Stimulated activated effector memory CD8-positive, alpha-beta T cell treated with anti-CD3 and anti-CD28 coated beads, Interleukin-12 subunit alpha, Interleukin-12 subunit beta, amount 100 ng/mL, for 72 hours (primary cell): ENCODE measurements at places on chromosomes 1 and 21.
A peak's percentile ranks its signal among the peaks of the same experiment; 100 is the strongest.

DNA sequence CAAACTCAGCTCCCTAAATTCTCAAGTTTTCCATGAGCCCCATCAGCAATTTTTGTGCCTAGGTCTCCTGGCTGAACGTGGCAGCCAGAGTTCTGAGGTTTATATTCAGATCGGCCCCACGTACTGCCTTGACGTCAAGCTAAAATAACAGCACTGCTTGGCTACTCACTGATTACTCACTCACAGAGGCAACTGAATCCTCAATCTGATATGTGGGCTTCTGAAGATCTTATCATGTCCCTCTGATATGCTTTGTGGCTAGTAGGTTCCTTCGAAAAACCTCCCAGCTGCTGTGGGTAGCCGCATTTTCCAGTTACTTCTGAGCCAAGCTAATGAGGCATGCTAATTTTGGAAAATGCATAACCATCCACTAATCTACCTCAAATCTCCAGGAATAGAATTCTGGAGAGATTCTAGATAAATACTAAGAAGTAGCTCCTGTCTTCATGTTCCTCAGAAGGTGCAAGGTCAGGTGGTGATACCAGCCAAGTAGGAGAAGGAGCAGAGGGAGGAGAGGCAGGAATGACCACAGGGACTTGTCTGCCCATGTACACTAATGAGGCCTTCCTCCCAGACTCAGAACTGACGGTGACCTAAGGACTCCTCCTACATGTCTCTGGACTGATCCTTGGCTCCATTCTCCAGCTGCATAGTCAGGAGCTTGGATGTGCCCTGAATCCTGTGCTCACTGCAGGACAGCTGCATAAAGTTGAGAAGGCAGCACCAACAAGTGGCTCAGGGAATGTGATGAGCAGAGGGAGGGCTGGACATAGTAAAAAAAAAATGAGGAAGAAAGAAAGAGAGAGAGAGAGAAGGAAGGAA is 263.7 kb downstream of the TNR start:
- DNase-seq: no peak

- DNase-seq: no peak
Measured at GRCh38 chr1:228164561-228165371, 838 bp upstream of the IBA57 start.

- no peak for DNase-seq
Measured at GRCh38 chr1:89631816-89632656, 884 bp upstream of the LRRC8C start.

DNA sequence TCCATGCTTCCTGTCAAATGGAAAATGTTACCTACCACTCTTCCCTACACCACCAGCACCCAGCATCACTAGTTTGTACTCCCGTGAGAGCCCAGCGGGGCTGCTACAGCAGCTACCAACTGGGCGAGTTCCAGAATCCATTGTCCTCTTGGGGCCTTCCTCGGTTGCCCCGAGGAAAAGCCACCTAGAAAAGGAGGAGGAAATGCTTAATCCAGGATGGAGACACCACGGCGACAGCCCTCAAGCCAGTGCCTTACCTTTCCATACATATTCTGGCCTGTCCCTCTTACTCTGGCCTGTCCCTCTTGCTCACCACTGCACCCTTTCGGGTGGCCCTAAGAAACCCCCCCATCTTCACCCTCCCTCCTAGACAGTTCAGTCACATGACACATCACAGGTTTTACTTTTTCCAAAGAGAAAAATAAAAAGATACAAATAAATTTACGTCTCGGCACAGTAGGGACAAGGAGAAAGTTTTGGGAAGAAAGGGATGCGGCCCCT is 478 bp downstream of the RIT1 start:
- peak; percentile 9 for DNase-seq

DNA sequence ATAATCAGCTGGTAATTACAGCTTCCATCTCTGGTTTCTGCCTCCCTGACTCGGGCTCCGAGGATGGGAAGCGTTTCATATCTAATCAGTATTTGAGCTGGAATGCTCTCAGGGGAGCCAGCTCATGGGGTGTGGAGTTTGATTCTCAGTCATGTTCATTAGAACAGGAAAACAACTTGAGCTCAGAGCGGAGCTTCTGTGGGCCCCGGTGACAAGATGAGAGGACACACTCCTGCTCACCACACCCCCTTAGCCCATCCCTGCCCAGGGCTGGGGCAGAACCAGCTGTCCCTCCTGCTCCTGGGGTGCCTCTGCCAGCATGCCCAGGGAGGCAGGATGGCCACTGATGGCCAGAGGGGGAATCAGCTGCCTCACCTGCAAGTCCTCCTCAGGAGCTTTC is 726.0 kb downstream of the PTPRU start:
- DNase-seq: no peak

GRCh38 chr1:103960710-103961109 is 211.0 kb downstream of the AMY1C start:
- DNase-seq: no peak

GRCh38 chr1:54108156-54108555 is 44.6 kb downstream of the CDCP2 start:
- DNase-seq: no peak

DNA sequence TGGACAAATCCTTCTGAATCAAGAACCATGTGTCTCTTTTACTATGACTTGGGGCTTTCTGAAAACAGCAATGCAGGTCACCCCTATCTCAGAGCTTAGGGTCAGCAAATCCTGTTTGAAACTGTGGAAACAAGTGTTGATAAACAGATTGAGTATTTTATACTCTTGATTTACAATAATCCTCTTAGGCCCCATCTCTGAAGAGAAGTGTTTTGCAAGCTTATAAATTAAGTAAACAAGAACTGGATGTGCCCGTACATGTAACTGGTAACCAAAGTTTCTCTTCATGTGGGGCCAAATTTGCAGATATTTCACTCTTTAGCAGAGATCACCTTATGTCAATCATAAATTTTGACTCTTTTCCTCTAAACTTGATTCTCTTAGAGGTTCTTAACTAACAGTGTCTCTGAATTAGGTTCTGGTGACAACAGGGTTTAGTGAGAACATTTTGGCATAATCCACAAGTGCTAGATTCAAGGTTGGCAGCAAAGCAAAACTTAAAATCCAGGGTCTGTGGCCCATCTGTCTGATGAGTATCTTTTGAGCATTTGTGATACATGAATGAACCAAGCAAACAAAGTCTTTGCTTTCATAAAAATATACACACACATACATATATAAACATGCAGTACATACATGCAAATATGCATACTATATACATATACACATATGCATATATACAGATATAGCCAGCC is 183.0 kb upstream of the HOOK1 start:
- no peak for DNase-seq

GRCh38 chr1:160614410-160614809 is 32.4 kb downstream of the SLAMF1 start:
- DNase-seq: no peak

GRCh38 chr1:202144402-202145067 is at the start of gene ARL8A:
TSS of gene ARL8A (minus strand) at chr1:202144737. CDS start at chr1:202144572, 165 bp downstream.
- peak; percentile 83 for DNase-seq

DNA sequence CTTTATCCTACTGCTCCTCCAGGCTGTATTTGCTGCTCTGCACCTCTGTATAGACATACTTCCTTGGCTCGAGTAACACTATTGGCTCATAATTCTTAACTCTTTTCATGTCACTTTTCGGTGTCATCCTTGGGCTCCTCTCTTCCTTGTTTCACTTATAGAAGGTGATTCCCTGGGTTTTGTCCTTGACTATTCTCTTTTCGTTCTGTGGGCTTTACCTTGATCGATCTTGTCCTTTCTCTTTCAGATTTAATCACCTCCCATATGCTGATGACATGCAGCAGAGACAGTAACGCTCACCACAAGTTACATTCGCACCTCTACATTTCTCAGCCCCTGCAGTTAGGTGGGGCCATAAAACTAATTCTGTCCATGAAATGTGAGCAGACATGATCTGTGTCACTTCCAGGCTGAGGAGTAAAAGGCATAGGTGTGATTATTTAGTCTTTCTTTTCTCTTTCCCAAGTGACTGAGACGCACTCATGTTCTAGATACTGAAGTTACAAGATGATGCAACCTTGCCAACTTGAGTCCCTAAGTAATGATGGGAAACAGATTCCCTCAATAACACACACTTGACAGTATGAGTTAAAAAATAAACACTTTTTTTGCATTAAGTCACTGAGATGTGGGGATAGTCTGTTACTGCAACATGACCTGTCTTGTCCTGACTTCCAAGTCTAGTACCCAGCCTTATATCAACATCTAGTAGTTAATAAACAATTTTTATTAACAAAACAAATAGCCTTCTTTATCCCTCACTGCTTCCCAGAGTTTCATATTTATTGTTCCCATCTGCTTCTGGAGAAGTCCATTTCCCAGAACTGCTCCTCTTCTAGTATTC is 49.9 kb upstream of the HAO2 start:
- DNase-seq: no peak

DNA sequence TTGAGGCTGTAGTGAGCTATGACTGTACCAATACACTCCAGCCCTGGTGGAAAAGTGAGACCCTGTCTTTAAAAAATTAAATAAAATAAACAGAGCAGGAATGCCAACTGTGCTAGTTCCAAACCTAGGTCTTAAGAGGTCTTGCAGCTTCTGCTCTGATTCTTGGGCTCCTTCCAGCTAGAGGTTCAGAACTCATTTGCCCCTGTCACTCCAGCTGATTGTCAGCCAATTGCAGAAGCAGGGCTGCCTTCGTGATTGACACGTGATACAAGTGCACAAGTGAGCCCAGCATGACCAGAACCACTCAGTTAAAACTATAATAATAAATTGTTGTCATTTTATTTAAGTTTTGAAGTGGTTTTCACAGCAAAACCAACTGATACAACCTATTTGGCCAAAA is 298.4 kb downstream of the USP25 start:
- DNase-seq: no peak

- DNase-seq: no peak
Measured at GRCh38 chr21:34878940-34879339, 170.2 kb downstream of the RUNX1 start.

GRCh38 chr21:26776310-26777021 is 68.7 kb downstream of the ADAMTS1 start:
- no peak for DNase-seq

- no peak for DNase-seq
Measured at GRCh38 chr21:44301961-44302406, 2.1 kb downstream of the PFKL start.

DNA sequence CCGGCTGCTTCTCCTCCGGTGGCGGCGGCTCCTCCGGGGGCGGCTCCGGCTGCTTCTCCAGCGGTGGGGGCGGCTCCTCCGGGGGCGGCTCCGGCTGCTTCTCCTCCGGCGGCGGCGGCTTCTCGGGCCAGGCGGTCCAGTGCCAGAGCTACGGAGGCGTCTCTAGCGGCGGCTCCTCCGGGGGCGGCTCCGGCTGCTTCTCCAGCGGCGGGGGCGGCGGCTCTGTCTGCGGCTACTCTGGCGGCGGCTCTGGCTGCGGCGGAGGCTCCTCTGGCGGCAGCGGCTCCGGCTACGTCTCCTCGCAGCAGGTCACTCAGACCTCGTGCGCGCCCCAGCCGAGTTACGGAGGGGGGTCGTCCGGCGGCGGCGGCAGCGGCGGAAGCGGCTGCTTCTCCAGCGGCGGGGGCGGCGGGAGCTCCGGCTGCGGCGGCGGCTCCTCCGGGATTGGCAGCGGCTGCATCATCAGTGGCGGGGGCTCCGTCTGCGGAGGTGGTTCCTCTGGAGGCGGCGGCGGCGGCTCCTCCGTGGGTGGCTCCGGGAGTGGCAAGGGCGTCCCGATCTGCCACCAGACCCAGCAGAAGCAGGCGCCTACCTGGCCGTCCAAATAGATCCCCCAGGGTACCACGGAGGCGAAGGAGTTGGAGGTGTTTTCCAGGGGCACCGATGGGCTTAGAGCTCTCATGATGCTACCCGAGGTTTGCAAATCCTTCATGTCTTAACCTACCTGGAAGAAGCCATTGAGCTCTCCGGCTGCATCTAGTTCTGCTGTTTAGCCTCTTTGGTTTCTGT is 2.0 kb downstream of the LORICRIN start:
- DNase-seq: no peak

DNA sequence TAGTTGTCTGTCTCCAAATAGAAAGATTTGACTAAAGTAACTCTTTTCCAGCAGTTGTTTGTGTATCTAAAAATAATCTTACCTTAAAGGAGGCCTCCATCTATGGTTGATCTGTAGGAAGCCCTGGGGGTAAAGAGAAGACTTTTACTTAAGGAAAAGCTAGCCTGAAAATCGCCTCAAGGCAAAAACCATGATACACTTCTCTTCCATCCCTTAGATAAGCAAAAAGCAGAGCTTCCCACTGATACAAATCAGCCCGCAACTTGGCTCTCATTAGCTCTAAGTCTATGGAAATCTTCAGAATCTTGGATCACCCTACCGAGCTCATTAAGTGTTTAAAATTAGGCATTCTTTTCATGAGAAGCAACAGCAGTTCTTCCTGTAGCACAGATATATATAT is 576.9 kb upstream of the PTBP2 start:
- DNase-seq: no peak

- no peak for DNase-seq
Measured at GRCh38 chr1:46725736-46726108, 6.8 kb upstream of the EFCAB14 start.

GRCh38 chr21:44844256-44844655 is 26.4 kb upstream of the SUMO3 start:
- DNase-seq: no peak

DNA sequence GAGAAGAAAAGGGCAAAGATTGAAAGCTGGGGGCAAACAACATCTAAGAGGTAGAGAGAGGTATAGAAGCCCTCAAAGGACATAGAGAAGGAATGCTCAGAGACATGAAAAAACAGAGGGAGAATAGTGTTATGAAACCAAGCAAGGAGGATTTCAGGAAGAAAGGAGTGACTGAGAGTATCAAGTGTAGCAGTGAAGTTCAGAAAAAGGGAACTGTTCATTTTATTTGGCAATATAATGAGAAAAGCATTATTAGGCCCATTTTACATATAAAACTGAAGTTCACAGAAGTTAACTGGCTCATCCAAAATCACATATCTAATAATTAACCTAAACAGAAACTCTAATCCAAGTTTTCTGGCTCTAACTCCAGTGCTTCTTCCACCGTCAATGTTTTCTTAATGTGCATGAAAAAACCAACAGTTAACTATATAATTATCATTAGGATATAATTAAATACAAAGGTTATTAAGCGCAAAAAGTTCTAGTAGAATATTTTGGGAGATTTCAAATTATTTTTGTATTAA is 17.7 kb downstream of the NEXN start:
- no peak for DNase-seq

GRCh38 chr1:63913533-63913932 is 139.7 kb downstream of the ROR1 start:
- no peak for DNase-seq

DNA sequence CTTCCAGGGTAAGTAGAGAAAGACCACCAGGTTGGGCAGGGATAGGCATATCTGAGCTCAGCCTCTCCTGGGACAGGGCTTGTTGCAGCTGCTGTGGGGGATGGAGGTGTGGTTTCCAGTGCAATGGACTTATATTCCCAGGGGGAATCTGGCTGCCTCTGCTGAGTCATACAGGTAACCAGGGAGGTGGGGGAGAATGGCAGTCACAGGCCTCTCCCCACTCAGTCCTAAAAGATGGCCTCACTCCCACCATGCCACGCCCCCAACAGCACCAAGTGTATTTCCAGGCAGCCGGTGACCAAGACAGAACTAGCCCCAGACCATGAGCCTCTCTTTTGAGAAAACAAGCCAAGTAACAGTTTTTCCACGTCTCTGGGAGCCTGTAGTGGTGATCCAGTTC is 1240.7 kb downstream of the BRINP3 start:
- no peak for DNase-seq
